ENCODE measurements at places on chromosomes 6 and 20.

GRCh38 chr6:75643173-75643572 lies 41.5 kb downstream of the SENP6 start:
- no peak for DNase-seq

DNA sequence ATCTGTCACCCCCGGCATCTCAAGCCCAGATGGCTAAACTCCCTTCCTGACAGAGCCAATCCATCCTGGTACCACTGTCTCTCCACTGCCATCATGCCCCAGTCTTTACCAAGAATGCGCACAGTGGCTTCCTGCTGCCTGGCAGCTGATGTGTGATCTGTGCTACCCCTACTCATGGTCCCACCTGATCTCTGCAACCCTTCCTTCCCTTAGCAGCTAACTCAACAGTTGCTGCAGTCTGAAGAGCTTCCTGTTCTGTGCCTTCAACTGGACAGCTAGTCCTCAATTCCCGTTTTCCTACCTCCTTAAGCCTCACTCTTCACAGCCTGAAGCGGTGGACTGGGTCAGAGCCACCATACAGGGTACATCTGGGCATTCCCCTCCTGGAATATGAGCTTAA lies 7.6 kb upstream of the FAM83C start:
- DNase-seq, result no peak

- no peak for DNase-seq
These were observed 121.4 kb downstream of the TBXT start for GRCh38 chr6:166046226-166046625.

DNA sequence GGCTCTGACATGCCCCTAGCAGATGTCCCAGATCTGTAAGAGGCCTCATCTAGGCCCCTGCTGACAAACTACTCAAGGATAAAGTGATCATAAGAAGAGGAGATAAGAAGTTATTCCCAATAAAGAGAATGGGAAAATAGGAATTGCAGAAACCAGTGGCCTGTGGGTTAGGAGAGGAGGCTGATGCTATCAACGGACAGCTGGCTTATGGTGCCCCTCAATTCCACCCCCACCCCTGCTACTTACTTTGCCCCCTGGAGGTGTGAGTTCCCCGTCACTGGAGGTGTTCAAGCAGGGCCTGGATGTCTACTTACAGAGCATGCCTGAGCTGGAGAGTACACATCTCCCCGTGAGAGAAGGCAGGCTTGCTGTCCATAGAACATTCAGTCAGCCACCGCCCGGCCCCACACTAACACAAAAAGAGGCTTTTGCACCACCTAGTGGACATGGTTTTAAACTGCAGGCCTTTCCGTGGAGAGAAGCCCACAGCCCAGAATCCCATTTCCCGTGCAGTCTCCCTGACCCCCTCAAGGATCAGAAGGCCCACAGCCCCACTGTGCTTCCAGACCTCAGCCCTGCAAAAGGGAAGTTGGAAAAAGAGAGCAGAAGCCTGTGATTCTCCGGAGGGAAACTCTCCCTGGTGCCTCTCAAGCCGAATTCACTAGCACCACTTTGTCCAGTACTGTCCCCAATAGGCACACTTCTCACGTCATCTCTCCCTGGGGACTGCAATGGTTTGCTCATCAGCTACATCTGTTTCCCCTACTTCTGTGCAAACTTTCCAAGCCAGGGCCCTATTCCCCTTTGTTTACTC lies 23.8 kb upstream of the BNIP5 start:
- peak; percentile 82 for DNase-seq

GRCh38 chr6:128290221-128290620 lies 230.2 kb downstream of the PTPRK start:
- no peak for DNase-seq

- no peak for DNase-seq
These were observed 212.4 kb downstream of the SYNDIG1 start for GRCh38 chr20:24681634-24682495.

DNA sequence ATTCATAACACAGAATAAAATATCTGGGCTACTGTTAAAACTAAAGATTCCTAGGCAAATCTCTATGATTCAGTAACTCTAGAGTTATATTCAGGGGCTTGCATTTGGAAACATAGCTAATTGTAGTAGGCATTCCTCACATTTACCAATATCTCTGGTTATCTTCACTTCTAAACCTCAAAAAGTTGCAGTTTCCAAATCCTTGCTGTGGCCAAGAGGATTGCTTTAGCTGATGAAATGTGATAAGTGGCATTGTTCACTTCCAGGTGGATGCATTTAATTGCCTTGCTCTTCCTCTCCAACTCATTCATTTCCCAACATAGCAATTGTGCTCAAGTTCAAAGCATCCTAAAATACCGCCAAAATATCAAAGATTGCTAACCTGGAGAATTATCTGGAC lies 246.6 kb downstream of the GRIK2 start:
- DNase-seq, result no peak

DNA sequence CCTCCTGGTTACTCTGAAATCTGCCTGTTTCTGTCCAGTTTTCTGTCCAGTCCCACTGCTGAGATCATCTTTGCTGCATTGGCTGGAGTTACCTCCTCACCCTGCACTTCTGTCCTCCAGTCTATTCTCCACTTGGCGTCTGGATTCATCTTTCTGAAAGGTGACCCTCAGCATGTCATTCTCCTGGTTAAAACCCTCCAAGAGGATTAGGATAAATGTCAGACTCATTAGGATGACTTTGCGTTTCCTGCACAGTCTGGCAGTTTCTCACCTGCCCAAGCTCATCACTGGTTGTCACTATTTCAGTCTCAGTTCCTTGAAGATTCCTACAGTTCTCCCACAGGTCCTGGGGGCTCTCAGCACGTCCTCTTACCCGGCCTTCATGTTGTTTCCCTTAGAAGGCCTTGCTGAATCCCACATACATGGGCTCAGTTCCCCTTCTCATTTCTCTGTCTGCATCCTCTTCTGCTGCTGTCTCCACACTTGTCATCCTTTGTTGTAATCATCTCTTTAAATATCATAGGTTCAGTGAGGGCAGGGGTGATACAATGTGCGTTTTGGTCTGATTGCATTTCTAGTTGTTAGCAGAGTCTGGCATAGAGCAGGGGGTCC lies 374.8 kb downstream of the QKI start:
- DNase-seq, result no peak

All from activated CD4-positive, alpha-beta T cell treated with anti-CD3 and anti-CD28 coated beads, Interleukin-2, Interleukin-6, amounts not matched to agents 100 ng/mL and 50 ng/mL, durations not matched to agents 16 hours and 8 hours (primary cell).